T-helper 2 cell treated with Interferon-gamma antibody and Interleukin-4, amounts not matched to agents 100 ng/mL and 5 ng/mL, for 36 hours (primary cell): ENCODE measurements at places on chromosomes 12 and 14. TPM values are rescaled to one million over a fixed set of nuclear protein-coding genes. Genes with fewer than 3 reads are reported as not detected.

Gene SMCO2
- 0.45 and 0.84 TPM in 2 replicates for total RNA-seq

Gene TAS2R13
- total RNA-seq, result 1.4 and 1.7 TPM in 2 replicates

Gene GPATCH2L
- 49.0 and 51.5 TPM in 2 replicates for total RNA-seq

Gene ANGEL1
- total RNA-seq, result 11.3 and 12.1 TPM in 2 replicates

Gene TWF1
- 28.6 and 32.2 TPM in 2 replicates for total RNA-seq

Gene ERBB3
- 0.84 and 1.3 TPM in 2 replicates for total RNA-seq

Gene BATF
- 49.5 and 56.0 TPM in 2 replicates for total RNA-seq

Gene SOX5
- total RNA-seq, result not detected in 2 replicates

Gene TCL1B
- total RNA-seq, result not detected in 2 replicates

Gene CCDC60
- not detected in 2 replicates for total RNA-seq

Gene PZP
- total RNA-seq, result not detected in 2 replicates

Gene C14orf132
- total RNA-seq, result 0.41 and 0.48 TPM in 2 replicates

Gene MDGA2
- not detected in 2 replicates for total RNA-seq

Gene PIK3C2G
- not detected in 2 replicates for total RNA-seq

Gene ADCY4
- total RNA-seq, result 3.5 and 5.8 TPM in 2 replicates

Gene TRPV4
- total RNA-seq, result not detected in 2 replicates

Gene REM2
- 0.34 and 0.48 TPM in 2 replicates for total RNA-seq

Gene LTBR
- 0.14 and 0.20 TPM in 2 replicates for total RNA-seq

Gene RHOF
- 108 and 116 TPM in 2 replicates for total RNA-seq

Gene MYH6
- 0.05 TPM in 1 of 2 replicates, not detected in the other for total RNA-seq

Gene KRT79
- not detected in 2 replicates for total RNA-seq

Gene INHBC
- total RNA-seq, result not detected in 2 replicates

Gene FIGNL2
- 0.25 TPM in 2 replicates for total RNA-seq

Gene GLI1
- 1.8 and 2.2 TPM in 2 replicates for total RNA-seq

Gene DBX2
- not detected in 2 replicates for total RNA-seq

Gene CSRP2
- total RNA-seq, result 0.11 and 0.18 TPM in 2 replicates

Gene CATSPERB
- 3.8 and 8.0 TPM in 2 replicates for total RNA-seq

Gene NOS1
- total RNA-seq, result not detected in 2 replicates

Gene FANCM
- 17.1 and 17.4 TPM in 2 replicates for total RNA-seq

Gene KLRC2
- total RNA-seq, result not detected in 2 replicates

Gene NXPH4
- total RNA-seq, result 0.43 and 1.0 TPM in 2 replicates

Gene ENDOU
- total RNA-seq, result 0.07 TPM in 1 of 2 replicates, not detected in the other
